ENCODE measurements at places on chromosomes 4 and X.

GRCh38 chr4:142893012-142893411, 46.9 kb upstream of the INPP4B start:
- DNase-seq, result no peak

GRCh38 chr4:53785996-53786395, 194.7 kb upstream of the LNX1 start:
- no peak for DNase-seq

DNA sequence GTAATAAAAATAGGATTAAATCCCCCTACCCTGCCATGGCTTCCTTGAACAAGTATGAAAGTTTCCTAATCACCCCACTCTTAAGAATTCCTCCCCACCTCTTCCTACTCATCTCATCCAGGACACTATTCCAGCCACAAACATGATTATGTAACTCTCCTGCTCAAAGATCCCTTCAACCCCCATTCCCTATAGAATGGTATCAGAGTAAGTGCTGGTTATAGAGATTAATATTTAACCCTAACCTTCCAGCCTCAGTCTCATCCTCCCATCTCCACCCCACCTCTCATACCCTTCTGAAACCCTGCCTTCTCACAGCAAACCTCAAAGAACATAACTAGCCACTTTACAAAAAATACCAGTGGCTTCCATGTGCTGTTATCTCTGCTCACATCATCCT, 155.1 kb downstream of the PPP3CA start:
- DNase-seq, result no peak

GRCh38 chr4:172758586-172759340, 409.8 kb upstream of the GALNT7 start:
- DNase-seq, result no peak

- DNase-seq, result no peak
Observed at GRCh38 chrX:39577206-39577984, 520.4 kb downstream of the BCOR start.

DNA sequence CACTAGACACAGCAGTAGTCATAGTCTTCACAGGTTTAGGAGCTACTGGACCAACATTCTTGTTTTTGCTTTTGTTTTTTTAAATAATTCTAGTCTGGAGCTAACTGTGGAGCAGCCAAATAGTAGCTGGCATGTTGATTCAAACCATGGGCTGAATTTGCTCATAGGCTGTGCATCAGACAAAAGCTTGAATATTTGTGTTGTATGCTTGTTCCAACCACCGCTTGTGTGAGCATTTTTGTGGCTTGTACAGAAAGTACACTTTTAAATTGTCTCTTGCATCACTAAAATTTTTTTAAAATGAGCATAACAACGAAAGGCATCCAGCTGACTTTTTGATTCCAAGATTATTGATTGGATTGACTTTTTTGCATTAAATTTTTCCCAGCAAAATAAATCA, 39.6 kb downstream of the CCNI start:
- no peak for DNase-seq

GRCh38 chr4:136741468-136741867, 790.8 kb downstream of the PCDH18 start:
- no peak for DNase-seq

- no peak for DNase-seq
Observed at GRCh38 chrX:71178908-71179307, 34.3 kb downstream of the NLGN3 start.

DNA sequence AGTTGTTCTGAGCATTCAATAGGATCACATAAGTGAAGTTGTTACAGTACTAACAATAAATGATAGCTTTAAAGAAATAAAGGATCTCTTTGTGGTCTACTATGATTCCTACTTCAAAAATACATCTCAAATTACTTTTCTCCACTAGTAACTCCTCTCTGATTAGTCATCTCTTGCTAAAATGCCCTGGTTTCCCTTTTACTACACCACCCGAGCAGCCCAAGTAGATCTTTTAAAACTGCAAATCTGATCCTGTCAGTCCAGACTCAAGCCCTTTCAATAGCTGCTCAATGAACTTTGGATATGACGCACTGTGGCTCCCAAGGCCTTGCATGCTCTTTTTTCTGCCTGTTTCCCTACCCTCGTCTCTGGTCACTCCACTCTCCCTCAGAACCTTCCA, 97.5 kb downstream of the MAOA start:
- DNase-seq, result no peak

GRCh38 chr4:123417813-123418212, 21.2 kb downstream of the SPRY1 start:
- no peak for DNase-seq

GRCh38 chr4:6235901-6236640, 33.6 kb upstream of the WFS1 start:
- DNase-seq, result no peak

DNA sequence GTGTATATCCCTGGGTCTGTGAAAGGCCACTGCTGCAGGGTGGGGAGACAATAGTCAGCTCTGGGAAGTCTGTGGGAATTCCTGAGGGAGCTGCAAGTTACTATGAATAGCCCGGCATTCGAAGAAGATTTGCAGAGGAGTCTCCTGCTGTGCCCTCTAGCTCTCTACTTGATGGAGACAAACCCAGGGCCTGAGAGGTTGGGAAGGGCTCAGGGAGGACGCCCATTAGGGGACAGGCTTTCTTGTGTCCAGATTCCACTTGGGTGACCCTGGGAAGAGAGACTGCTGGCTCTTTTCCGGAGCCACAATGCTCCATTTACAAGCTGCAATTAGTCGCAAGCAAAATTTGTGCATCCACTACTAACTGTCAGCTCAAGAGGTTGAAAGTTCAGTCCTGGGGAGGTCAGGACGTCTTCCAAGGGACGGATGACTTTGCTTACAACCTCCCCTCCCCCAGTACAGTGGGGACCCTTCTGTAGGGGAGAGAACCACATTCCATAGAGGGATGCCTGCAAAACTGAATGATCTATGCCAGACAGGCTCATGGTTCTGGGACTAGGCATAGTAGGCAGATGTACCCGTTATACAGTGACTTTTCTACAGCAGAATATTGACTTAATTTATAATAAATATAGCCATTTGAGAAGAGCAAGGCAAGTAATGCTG, 48.2 kb upstream of the PHOX2B start:
- DNase-seq, result no peak

DNA sequence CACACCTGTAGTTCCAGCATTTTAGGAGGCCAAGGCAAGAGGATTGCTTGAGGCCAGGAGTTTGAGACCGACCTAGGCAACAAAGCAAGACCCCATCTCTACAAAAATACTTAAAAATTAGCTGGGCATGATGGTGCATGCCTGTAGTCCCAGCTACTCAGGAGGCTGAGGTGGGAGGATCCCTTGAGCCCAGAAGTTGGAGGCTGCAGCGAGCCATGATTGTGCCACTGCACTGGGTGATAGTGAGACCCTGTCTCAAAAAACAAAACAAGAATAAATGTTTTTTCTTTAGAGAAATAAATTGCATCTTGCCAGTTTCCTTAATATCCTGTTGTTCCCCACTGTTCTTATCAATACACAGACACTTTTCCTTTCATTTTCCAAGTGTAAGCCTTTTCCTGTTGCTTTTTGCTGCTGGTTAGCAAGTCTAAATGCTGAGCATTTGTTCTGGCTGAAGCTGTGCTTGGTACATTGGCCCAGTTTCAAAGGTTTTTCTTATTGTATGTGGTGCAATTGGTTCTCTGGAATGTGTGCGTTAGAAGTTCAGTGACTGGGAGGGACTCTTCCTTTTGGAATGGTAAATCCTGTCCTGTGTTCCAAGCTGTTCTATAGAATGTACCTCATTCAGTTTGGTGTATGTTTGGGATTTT, 98.2 kb downstream of the AFF1 start:
- no peak for DNase-seq

DNA sequence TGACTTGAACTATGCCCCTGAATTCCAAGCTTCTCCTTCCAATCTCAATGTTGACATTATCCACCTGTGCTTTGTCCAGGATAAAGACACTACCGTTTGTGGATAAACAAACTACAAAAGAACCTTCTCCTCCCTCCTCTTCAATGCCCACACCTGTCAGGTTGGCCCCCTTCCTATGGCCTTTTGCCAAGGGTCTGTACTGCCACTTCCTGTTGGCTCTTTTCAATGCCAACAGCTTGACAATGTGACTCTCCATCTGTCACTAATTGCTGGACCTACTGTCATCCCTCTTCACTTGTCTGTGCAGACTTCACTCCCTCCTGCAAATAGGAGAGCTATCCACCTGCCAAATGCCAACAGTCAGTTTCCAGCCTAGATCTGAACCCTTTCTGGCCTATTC, 35.8 kb upstream of the MID1 start:
- DNase-seq, result no peak

GRCh38 chr4:138269175-138269574, 27.0 kb upstream of the SLC7A11 start:
- DNase-seq, result no peak

- no peak for DNase-seq
Observed at GRCh38 chr4:78650106-78651024, 98.8 kb downstream of the ANXA3 start.

Measured in left forelimb (tissue), 1 donor.